ENCODE measurements at places on chromosomes 11 and 22.

DNA sequence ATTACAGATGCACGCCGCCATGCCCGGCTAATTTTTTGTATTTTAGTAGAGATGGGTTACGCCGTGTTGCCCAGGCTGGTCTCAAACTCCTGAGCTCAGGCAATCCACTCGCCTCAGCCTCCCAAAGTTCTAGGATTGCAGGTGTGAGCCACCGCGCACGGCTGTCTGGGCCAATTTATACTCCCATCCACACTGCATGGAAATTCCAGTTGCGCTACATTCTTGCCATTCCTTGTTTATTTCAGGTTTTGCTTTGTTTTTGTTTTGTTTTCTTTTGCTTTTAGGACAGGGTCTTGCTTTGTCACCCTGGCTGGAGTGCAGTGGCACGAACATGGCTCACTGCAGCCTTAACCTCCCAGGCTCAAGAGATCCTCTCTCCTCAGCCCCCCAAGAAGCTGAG, 11.0 kb upstream of the CAPRIN1 start:
- no peak for DNase-seq

- no peak for DNase-seq
Observed at GRCh38 chr22:24519496-24519895, 24.4 kb downstream of the UPB1 start.

- no peak for DNase-seq
Observed at GRCh38 chr11:92067016-92067415, 157.6 kb upstream of the FAT3 start.

- DNase-seq = no peak
Observed at GRCh38 chr11:50412832-50413231, 380.2 kb downstream of the OR4C45 start.

- no peak for DNase-seq
Observed at GRCh38 chr11:133362916-133363315, 169.4 kb downstream of the OPCML start.

GRCh38 chr11:12792018-12792417, 117.8 kb downstream of the TEAD1 start:
- DNase-seq = no peak

DNA sequence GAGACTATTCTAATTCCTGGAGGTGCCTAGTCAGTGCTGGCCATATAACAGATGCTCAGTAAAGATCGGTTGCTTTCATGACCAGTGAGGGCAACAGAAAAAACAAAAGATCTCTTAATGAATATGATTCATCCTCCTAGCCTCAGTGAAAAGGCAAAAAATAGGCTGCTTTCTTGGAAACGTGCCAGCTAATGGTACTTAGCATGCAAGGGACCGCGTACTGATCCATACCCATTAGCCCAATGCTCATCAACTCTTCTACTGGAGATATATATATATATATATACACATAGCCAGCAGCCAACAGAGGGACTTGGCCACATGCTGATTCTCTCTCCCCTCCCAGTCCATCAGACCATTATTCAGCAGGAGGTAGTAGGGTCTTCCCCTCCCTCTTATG, 320.4 kb downstream of the KIRREL3 start:
- DNase-seq = no peak

- DNase-seq = no peak
Observed at GRCh38 chr11:36558571-36559413, 9.0 kb upstream of the RAG1 start.

DNA sequence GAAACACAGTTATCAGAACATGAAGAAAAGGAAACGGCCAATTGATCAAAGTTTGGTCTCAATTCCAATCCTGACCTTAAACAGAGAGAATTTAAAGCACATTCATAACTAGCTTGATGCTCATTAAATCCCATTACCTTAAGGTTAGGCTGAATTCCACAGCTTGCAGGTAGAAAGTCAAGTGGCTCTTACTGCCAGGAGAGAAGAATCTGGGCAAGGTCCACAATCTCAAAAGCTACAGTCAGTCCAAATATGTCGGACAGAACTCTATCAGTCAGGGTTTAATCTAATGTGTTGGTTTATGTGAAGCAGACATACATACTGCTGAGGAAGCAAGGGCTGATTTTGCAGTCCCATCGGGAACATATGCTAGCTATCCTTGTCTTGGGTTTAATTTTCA, 348.8 kb downstream of the SOX6 start:
- DNase-seq = no peak

DNA sequence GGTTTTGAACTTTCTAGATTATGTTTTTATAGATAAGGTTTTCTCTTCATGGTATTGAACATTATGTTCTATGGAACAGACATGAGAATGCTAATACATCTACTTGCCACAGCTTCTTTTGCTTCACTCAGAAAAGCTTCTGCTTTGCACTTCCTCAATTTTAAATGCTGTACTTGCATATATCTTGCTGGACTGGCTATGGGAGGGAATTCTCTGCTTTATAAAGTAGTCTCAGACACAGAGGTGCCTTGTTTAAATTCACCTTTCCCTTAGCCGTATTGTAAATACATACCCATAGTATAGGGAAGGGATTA, 173.9 kb downstream of the DDX10 start:
- DNase-seq = no peak
